ENCODE measurements at places on chromosomes 5 and 9.

GRCh38 chr5:148750614-148751013 lies 75.8 kb upstream of the ADRB2 start:
- DNase-seq: no peak

GRCh38 chr9:101620452-101620851 lies 25.7 kb upstream of the PPP3R2 start:
- no peak for DNase-seq

- no peak for DNase-seq
Observed at GRCh38 chr9:69143291-69143690, 30.8 kb upstream of the TJP2 start.

- no peak for DNase-seq
Observed at GRCh38 chr5:42436051-42436450, 12.8 kb downstream of the GHR start.
